ENCODE measurements at places on chromosomes 12 and 14.
A peak's percentile ranks its signal among the peaks of the same experiment; 100 is the strongest.

DNA sequence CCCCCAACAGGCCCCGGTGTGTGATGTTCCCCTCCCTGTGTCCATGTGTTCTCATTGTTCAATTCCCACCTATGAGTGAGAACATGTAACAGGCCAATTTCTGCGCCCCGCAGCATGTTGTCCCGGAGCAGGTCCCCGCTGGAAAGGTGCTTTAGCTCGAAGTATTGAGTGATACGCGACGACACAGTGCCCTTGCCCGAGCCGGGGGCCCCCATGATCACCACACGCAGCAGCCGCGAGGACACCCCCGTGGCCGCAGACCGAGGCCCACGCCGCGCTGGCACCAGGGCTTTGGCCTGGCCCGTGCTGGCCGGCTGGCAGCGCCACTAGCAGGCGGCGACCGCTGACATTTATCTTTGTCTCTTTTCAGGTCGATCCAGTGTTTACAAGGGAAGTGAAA lies 91.7 kb downstream of the GLT1D1 start:
- DNase-seq, result no peak

DNA sequence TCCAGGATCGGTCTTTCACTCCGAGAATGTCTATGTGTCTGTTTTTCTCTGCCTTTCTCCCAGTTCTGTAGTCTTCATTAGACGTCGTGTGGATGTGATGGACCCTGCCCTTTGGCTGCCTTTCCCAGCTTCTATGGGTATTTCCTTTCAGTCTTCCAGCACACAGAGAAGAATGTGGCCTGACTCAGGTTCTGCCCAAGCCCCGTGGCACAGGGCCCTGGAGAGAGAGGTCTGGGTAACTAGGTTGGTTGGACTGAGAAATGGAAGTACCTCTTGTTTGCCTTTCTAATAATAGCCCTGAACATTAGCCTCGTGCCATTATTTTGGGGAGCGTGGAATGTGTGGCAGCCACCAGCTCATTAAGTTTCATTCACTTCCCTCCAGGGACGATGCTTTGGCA lies 3.8 kb downstream of the FOXJ2 start:
- no peak for DNase-seq

- no peak for DNase-seq
These were observed 72.3 kb downstream of the OTX2 start for GRCh38 chr14:56738020-56738419.

DNA sequence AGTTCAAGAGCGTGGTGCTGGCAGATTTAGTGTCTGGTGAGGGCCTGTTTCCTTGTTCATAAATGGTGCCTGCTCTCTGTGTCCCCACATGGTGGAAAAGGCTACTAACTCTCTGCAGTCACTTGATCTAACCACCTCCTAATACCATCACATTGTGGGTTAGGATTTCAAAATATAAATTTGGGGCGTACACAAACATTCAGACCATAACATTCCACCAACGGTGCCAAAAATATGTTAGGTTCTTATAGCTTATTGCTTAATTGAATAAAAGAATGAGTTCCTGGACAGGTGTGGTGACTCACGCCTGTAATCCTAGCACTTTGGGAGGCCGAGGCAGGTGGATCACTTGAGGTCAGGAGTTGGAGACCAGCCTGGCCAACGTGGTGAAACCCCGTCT lies 3.4 kb upstream of the DYRK2 start:
- peak; percentile 47 for DNase-seq

GRCh38 chr12:116606397-116606796 lies 47.2 kb downstream of the MAP1LC3B2 start:
- DNase-seq, result no peak

DNA sequence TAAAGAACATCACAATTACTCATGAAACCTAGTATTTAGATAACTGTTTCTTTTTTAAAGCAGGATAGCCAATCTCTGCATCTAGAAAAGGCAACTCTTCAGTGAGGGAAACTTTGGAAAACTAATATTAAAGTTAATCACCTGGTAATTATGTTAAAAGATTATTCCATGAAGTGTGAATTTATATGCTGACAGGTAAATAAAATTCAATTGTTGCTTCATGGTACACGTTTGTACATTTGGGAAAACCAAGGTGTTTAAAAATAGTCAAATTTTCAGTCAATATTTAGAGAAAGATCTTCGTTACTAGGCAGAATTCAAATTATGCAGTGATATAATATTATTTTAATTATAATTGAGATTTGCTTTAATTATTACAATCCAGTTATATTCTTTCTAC lies 100.1 kb upstream of the LRFN5 start:
- DNase-seq, result no peak

DNA sequence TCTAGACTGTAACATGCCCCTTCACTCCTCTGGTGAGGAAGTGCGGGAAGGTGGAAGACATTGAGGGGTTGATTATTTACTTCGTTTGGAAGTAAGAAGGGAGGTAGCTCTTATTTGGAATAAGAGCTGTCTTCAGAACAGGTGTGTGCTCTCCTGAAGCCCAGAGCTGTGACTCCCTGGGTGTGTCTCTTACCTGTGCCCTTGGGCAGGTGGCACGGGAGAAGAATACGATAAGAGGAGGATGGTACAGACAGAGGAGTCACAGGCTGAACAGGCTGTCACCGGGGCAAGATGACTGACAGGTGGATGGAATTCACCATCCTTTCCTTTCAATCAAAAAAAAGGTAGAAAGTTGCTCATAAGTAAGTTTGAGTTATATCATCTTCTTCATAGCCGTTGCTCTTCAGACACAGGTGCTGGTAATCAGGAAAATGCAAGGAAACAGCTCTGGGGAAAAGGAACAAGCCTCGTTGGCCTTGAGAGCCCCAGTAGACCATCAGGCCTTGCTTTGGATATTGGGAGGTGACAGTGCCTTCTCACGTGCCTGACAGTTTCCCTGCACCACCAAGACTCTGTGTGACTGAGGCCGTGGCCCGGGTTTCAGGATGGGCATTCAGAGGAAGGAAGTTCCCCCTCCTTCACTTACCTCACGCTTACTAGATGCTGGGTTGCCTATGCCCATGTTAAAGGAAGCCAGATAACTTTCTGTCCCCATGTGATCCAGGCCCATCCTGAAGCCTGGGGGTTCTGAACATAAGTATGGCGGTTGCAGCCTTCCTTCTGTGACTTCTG lies 120.4 kb downstream of the ETV6 start:
- DNase-seq, result no peak

GRCh38 chr12:32907166-32907565 lies 10.6 kb upstream of the PKP2 start:
- no peak for DNase-seq

DNA sequence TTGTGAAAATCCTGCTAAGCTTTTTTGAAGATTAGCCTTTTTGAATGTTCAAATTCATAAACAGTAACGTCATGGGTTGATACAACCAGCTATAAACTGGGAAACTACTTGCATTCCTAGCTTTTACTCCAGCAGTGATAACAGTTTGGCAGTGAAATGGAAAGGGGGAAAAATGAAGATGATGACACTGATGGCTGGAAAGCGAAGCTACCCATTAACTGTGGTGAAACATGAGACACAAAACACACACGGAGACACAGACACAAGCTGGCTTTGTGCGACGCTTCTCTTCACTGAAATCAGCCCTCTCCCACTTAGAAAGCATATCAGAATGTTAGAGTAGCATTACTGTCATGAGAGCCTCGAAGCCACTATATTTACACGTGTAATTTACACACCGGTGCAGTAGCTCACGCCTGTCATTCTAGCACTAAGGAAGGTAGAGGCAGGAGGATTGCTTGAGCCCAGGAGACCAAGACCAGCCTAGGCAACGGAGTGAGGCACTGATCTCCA lies 15.7 kb downstream of the VPS37B start:
- DNase-seq, result peak; percentile 88

- no peak for DNase-seq
These were observed 330.5 kb downstream of the PAWR start for GRCh38 chr12:79360286-79360685.

- DNase-seq, result no peak
These were observed 12.1 kb upstream of the HMGA2 start for GRCh38 chr12:65811968-65812700.

GRCh38 chr12:12608557-12608957 lies 3.1 kb upstream of the CREBL2 start:
- DNase-seq, result peak; percentile 15

DNA sequence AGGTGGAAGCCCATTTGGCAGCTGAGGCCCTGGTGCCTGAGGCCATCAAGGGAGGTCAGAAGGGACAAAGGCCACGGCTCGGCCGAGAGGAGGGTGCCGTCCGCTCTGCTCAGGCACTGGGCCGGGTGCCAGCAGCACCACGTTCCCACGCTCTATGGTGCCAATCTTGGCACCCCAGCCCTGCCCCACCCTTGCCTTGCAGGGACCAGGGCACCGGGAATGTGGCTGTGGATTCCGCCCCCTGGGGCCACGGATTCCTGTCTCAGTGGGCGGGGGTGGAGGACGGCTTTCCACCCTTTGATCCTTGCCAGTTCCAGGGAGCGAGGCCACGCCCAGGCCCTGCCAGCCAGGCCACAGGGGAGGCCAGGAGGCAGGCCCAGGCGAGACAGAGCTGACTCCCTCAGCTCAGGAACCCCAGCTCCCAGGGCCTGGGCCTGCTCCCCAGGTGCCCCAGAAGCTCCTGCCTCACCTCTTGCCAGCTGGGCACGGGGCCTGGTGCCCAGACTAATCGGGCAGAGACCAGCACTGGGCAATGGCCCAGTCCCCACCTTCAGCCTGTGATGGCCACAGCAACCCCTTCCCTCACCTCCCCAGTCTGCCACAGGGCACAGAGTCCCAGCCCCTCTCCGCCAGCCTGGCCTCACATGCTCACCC lies 26.4 kb upstream of the GPR132 start:
- peak; percentile 55 for DNase-seq

- no peak for DNase-seq
These were observed 692 bp upstream of the COX14 start for GRCh38 chr12:50111395-50111692.

DNA sequence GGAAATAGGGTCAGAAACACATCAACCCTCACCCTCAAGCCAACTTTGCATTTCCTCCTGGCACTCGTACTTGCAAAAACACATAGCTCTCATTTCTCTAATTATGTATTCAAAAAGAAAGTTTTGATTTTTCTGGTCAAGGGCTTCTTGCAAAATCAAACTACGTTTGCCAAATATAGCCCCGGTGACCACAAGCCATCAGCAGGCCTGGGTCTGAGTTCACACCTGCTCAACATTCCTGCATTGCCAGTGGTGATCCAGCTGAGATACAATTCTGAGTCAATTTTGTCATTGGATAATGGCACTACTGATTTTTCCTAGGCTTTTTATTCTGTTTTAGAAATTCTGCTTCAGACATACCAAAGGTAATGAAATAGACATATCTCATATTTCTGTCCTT lies 10.7 kb upstream of the BHLHE41 start:
- DNase-seq, result no peak

DNA sequence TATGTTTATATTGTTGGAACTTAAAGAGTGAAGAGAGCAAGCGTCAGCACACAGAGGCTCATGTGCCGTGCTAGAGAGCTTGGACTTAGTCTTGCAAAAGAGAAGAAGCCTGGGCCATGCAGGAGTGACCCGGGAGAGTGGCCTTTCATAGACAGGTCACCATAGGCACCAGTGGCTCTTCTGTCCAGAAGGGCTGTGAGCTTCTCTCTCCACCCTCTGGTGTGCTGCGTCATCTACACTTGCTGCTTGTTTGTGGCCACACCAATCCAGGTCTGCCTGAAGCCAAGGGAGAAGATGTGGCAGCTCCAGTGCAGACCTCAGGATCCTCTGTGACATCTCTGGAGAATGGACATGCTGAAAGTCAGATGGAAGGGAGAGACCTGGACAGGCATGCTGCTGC lies 74.4 kb downstream of the NTF3 start:
- no peak for DNase-seq

DNA sequence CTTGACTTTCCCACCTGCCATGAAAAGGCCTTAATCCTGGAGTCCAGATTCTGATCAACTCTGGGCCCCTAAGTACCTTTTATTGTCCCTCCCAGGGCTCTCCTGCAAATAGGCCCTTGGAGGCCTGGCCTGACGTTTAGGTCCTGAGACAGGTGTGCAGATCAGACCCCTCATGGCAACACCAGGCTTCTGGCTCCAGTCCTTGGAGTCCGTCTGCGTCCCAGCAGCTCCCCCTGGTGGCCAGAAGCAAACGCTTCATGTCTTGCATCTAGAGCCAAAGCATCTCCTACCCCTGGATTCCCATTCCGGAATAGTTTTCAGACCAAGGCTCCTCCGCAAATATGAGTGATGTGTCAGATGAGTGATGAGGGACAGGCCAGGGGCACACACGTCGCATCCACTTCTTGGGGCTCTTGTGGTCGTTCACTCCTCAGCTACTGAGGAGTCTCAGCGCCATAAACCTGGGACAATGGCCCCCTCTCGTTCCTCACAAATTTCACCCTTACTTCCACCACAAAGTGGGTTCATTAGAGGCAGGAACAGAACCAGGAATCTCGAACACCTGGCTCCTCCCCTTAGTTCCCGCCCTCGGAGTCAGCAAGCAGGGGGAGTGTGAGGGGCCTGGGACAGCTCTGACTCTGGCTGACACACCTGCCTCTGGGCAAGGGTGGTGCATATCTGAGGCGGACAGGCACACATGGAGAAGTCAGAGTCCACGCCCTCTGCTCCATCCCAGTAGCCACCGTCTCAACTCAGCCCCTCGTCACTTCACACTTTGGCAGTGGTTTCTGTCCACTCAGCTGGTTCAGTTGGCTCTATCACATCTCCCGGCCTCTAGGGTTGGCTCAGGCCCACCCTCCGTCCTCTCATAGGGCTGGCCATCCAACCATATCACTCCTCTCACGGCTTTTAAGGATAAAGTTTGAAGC lies 77.9 kb upstream of the PWP1 start:
- peak; percentile 57 for DNase-seq

DNA sequence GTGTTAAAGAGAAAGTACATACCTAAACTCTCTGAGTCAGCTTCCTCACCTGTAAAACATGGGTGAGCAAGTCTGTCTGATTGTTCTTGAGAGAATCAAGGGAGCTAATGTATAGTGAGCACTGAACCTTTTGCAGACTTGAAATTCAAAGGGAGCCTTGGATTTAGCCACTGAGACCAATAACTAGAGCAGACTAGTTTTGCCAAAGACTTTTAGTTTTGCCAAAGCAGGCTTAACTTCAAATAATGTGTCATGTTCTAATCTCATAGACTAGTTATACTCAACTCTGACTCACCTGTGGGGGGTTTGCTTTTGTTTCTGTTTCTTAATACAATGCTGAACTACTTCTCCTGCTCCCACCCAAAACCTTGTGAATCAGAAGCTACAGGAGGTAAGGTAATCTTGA lies 123.7 kb downstream of the SLC25A21 start:
- peak; percentile 76 for DNase-seq

DNA sequence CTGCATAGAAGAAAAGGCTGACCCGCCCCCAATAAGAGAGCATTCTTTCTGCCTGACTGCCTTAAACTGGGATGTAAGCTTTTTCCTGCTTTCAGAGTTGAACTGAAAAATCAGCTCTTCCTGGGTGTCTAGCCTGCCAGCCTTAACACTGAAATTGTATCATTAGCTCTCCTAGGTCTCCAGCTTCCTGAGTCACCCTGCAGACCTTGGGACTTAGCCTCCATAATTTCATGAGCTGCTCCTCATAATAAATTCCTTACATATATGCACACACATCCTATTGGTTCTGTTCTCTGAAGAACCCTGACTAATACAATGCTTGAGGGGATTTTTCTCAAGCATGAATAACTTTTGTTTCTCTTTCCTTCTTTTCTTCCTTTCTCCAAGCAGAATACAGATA lies 76.4 kb upstream of the FAR2 start:
- DNase-seq, result no peak

GRCh38 chr12:51324953-51325352 lies 979 bp upstream of the BIN2 start:
- no peak for DNase-seq

All from amniotic epithelial cell (primary cell).